ENCODE measurements at places on chromosomes 13 and 19.

GRCh38 chr19:19192910-19193423 lies 909 bp downstream of the RFXANK start:
- no peak for DNase-seq

DNA sequence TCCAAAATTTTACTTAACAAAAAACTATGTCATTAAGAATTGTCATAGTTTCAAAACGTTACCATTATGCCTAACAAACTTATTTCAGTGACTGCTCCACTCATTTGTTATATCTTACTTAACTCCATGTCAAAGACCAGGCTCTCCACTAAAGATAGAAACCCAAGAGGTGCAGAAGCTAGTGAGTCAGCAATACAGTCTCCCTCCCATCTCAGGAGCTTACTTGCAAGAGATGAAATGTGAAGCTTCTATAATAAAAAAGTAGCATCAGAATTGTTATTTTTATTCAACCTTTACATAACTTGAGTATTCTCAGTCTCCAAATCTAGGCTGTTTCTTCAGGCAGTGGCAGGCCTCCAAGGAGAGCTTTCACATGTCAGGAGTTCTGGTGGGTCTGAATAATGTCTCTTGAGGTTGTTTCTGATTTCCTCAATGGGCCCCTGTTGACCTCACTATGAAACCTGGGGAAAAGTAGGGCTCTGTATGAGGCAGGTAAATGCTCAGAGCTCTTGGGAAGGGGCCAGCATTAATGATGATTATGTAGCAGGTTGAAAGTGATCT lies 242.0 kb downstream of the NDFIP2 start:
- no peak for DNase-seq

GRCh38 chr19:14682084-14682483 lies 7.4 kb upstream of the ADGRE3 start:
- no peak for DNase-seq

- no peak for DNase-seq
Measured at GRCh38 chr13:75804054-75804453, 167.9 kb downstream of the LMO7 start.

GRCh38 chr13:48979892-48980291 lies 4.2 kb downstream of the FNDC3A start:
- no peak for DNase-seq

GRCh38 chr13:31674051-31674450 lies 65.3 kb upstream of the RXFP2 start:
- no peak for DNase-seq

DNA sequence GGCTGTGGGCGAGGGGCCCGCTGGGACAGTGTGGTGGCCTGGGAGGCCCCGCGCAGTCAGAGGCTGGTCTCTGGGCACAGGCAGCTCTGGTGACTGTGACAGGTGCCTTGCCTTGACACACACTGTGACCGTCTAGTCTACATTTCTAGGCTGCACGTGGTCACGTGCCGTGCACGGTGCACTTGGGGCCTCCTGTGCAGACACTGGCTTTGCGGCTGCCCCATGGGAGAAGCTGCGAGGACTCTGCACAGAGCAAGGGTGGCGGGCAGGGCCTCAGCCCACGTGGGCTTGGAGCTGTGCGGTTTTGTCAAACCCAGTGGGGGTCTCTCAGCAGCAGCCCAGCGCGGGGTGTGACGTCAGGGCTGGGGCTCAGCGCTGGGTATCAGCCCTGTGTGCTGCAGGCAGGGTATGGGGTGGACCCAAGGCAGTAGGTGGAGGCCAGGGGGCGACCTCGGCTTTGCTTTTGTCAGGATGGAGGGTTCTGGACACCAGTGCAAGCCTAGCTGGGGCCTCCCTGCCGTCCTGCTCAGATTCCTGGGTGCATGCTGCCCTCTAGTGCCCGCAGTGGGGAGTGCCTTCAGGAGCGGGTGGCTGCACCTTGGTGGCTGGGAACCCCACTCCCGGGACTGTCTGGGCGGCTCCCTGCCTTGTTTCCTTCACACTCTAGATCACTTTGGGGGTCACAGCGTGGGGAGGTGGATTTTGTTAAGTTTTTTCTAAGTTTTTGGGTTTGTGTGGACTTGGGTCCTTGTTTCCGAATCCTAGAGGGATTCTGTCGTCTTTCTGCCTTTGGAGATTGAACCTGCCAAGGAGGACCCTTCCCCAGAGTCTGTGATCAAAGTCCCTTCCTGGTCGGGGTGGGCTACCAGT lies 62.6 kb downstream of the KDM4B start:
- peak; percentile 93 for DNase-seq

GRCh38 chr13:45691251-45691650 lies 10.9 kb upstream of the CBY2 start:
- no peak for DNase-seq

- DNase-seq, result no peak
Measured at GRCh38 chr19:13629687-13630357, 123.5 kb upstream of the CACNA1A start.

DNA sequence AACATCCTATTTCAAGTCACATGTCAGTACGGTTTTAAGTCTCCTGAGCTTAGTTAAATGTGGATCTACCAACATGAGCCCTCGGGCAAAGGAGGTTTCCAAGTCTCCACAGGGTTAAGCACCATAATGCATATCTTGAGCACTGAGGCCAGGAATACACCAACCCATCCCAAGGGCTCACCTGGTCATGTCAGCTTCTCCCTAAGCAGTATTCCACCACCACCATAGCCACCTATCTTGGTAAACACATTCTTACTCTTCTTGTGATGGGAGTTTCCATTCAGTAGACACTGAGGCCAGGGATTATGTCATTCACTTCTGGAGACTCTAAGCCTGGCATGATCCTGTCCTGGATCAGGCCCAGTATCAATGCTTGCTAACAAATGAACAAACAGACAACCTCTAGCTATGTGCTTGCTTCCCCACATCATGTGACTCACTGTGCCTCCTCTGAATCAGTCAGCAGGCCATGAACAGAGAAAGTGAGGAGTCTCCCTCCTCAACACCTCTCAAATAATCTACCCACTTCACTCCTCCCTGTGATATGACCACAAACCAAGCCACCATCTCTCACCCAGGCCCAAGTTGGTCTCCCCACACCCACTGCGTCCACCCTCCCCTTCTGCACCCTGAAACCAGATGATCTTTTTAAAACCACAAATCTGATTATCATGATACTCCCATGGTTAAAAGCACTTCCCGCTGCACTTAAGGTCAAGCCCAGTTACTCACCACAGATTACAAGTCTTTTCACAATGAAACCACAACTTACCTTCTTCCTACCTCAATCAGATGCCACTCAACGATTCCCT lies 5.8 kb downstream of the PEG3 start:
- DNase-seq, result no peak

All from activated CD8-positive, alpha-beta memory T cell treated with anti-CD3 and anti-CD28 coated beads, Interleukin-2, amount 50 U/mL, for 48 hours (primary cell).